Ovary (tissue), 10 donors: ENCODE measurements at places on chromosomes 3 and 15. TPM values are rescaled to one million over a fixed set of nuclear protein-coding genes. Genes with fewer than 3 reads are reported as not detected.

The GRIP2 gene
- total RNA-seq, result 3.6 TPM

The EIF4G1 gene
- 138 TPM for total RNA-seq

The ABCF3 gene
- 61.7 TPM for total RNA-seq

The CPN2 gene
- total RNA-seq, result not detected

The TMC3 gene
- not detected for total RNA-seq

The CCR9 gene
- 0.24 TPM for total RNA-seq

The CRABP1 gene
- total RNA-seq, result not detected

The MUSTN1 gene
- total RNA-seq, result 8.6 TPM

The FAM107A gene
- total RNA-seq, result 2.7 TPM

The OR5H2 gene
- not detected for total RNA-seq

The NANOGP8 gene
- total RNA-seq, result 0.41 TPM

The ZNF80 gene
- not detected for total RNA-seq

GRCh38 chr15:44468709-44469385 lies 41.4 kb downstream of the CTDSPL2 start:
- H3K4me1 ChIP-seq, result no peaks in the 10 kb centered on the region
- no peak overlapping the region for H3K27ac ChIP-seq
- no peaks in the 10 kb centered on the region for H3K27me3 ChIP-seq
- no peak overlapping the region for H3K4me3 ChIP-seq
- H3K36me3 ChIP-seq, result no peaks in the 10 kb centered on the region

GRCh38 chr3:72411843-72412242 lies 436.4 kb downstream of the SHQ1 start:
- no peak overlapping the region for H3K4me3 ChIP-seq
- H3K4me1 ChIP-seq, result peaks cover 12% of the 10 kb centered on the region
- H3K27ac ChIP-seq, result no peak overlapping the region
- DNase-seq, result no peak
- no peaks in the 10 kb centered on the region for H3K36me3 ChIP-seq
- H3K27me3 ChIP-seq, result no peaks in the 10 kb centered on the region

DNA sequence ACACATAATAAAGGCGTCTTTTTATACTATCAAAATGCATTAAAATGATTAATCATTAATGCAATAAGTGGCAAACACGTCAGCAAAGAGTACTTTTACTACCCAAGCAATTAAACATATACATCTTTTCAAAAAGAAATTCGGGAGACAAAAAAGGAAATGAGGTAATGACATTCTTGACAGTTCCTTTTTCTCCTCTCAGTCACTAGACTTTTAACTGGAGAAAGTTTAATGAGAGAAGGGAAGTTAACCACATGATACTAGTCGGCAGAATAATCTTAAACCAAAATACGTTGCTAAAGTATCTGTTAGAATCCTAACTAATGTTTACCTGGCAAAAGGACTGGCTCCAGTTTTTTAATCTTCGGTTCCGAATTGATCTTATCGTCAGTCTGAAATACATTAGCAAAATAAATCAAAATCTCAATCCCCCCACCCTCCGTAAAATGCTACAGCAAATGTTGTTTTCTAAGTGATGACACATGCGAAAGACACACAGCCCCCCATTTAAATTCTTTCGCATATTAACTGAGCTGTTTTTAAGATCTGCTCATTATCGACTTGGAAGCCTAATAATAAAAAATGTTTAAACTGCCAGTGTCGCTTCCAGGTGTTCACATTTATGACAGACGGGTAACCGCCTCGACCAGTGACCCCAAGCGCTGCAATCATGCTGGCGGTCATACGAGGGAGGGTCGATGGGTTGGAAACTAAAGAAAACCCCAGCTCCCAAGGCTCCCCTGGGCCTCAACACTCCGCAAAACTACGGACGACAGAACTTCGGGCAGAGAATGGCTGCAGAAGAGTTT lies 778 bp downstream of the MTMR10 start:
- H3K27me3 ChIP-seq, result no peaks in the 10 kb centered on the region
- peak overlapping the region; percentile 75 for H3K27ac ChIP-seq
- no peak for DNase-seq
- no peaks in the 10 kb centered on the region for H3K36me3 ChIP-seq

- no peaks in the 10 kb centered on the region for H3K4me1 ChIP-seq
- no peaks in the 10 kb centered on the region for H3K36me3 ChIP-seq
- no peak overlapping the region for H3K27ac ChIP-seq
- no peak overlapping the region for H3K4me3 ChIP-seq
- DNase-seq, result no peak
Observed at GRCh38 chr3:110783541-110783940, 288.1 kb upstream of the NECTIN3 start.

GRCh38 chr3:59680919-59681318 lies 631.1 kb upstream of the CFAP20DC start:
- H3K4me3 ChIP-seq, result no peak overlapping the region
- H3K27ac ChIP-seq, result no peak overlapping the region
- no peaks in the 10 kb centered on the region for H3K27me3 ChIP-seq
- no peaks in the 10 kb centered on the region for H3K4me1 ChIP-seq
- H3K36me3 ChIP-seq, result no peaks in the 10 kb centered on the region
- no peak for DNase-seq

DNA sequence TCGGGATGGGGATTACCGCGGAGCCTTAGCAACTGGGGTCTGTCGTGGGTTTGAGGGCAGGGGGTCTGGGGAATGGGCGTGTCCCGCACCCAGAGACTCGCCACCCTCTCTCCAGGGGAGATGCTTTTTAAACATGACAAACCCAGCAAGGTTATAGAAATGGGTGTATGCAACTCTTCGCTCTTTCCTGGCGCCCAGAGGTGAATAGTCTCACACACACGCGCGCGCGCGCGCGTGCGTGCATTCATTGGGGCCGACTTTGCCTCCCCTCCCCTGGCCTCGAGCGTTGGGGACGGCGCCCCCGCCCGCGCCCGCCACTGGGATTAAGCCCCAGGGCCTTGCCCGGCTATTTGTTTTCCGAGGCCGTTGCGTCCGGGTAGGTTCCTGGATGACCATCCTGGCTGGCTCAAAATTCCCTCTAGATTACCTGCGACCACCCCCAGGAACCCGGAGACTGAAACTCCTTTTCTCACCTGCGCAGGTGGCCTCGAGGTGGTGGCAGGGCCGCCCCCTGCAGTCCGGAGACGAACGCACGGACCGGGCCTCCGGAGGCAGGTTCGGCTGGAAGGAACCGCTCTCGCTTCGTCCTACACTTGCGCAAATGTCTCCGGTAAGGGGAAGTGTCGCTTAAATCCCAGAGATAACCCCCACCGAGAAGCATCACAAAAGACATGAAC lies 777 bp downstream of the GPR160 start:
- no peak for DNase-seq
- H3K4me1 ChIP-seq, result peaks cover 2% of the 10 kb centered on the region
- H3K4me3 ChIP-seq, result peak overlapping the region; percentile 44
- no peaks in the 10 kb centered on the region for H3K36me3 ChIP-seq

DNA sequence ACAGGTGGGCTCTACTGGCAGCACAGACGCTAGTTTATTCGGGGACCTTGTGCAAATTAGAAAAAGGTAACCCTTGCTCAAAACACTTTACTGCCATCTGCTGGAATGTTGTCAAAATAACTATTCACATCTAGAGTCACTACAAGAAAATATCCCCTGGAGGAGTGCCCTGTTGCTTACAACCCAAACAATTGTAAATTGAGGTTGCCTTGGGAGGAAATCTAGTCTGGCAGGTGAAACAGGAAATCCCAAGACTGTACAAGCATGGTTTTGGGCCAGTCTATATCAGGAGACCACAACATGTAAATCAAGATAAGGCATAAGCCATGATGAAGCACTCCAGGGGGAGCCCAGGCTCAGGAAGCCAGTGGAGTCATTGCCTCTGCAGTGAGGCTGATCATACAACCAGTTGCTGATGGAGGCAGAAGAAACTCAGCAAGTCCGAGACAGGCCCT lies 136.8 kb upstream of the ACP3 start:
- no peaks in the 10 kb centered on the region for H3K4me1 ChIP-seq
- H3K36me3 ChIP-seq, result no peaks in the 10 kb centered on the region
- DNase-seq, result no peak

DNA sequence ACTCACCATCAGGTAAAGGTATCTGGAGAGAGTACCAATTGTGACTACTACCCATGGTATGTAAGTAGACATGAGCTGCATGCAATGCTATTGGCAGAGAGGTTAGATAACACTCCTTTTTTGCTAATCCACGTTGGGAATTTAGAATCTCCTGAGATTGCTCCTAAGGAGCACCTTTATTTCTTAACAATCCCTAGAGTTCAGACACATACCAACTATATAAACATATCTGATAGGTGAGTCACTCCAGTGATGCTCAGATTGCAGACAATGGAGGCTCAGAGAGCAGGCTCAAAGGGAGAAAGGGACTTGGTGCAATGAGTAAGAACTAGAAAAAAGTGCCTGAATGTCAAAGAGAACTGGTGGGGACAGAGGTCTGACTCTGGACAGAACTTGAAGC lies 47.0 kb upstream of the LRRFIP2 start:
- DNase-seq, result no peak
- no peaks in the 10 kb centered on the region for H3K4me1 ChIP-seq
- no peaks in the 10 kb centered on the region for H3K27me3 ChIP-seq
- no peak overlapping the region for H3K4me3 ChIP-seq
- no peak overlapping the region for H3K27ac ChIP-seq

DNA sequence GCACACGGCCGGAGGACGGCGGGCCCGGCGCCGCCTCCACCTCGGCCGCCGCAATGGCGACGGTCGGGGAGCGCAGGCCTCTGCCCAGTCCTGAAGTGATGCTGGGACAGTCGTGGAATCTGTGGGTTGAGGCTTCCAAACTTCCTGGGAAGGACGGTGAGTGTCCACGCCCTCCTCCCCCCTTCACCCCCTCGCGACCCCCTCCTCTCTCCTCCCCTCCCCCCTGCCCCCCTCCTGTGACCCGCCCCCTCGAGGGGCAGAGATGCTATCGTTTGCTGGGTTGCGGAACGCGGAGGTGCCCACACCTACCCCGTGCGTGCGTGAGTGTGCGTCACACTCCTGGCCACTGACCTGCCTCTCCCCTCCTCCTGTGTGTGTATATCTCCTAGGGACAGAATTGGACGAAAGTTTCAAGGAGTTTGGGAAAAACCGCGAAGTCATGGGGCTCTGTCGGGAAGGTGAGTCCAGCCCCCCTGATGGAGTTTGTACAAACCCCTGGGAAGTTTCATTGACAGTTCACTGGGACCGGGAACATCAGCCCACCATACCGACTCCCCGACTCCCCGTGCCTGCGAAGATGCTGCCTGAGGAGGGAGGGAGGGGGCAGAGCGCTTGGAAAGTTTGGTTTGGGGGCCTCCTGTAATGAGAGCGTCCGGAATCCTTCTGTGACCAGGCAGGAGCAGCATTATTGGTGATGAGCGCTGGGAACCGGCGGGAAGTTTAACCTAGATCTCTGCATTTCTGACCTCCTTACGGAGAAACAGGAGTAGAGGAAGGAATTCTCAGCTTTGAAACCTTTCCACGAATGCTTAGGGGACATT lies 795 bp upstream of the SCAANT1 start:
- H3K27ac ChIP-seq, result peak overlapping the region; percentile 100
- peak; percentile 82 for DNase-seq
- peak overlapping the region; percentile 81 for H3K4me3 ChIP-seq
- no peaks in the 10 kb centered on the region for H3K36me3 ChIP-seq
- no peaks in the 10 kb centered on the region for H3K27me3 ChIP-seq
- H3K4me1 ChIP-seq, result peaks cover 5% of the 10 kb centered on the region

DNA sequence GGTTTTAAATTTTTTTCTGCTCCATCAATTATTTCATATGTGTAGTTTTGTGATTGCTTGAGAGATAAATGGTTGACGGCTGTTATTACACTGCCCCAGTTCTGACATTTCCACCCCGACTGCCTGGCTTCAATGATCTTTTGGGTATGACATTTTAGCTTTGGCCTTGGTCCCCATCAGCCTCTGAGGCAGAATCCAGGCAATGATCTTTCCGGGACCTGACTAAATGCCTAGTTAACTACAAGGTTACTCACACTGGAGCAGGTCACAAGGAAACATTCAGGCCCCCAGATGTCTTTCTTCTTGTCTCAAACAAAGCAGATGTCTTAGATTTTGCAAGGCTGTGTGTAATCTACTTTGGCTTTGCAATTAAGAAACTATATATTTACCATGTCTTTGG lies 61.1 kb upstream of the TMCO5A start:
- H3K4me3 ChIP-seq, result no peak overlapping the region
- no peak for DNase-seq
- H3K36me3 ChIP-seq, result no peaks in the 10 kb centered on the region
- H3K4me1 ChIP-seq, result no peaks in the 10 kb centered on the region
- no peak overlapping the region for H3K27ac ChIP-seq
- no peaks in the 10 kb centered on the region for H3K27me3 ChIP-seq

GRCh38 chr15:62306851-62307504 lies 141.9 kb upstream of the C2CD4B start:
- no peak overlapping the region for H3K4me3 ChIP-seq
- no peaks in the 10 kb centered on the region for H3K27me3 ChIP-seq
- peak; percentile 38 for DNase-seq
- H3K4me1 ChIP-seq, result peaks cover 1% of the 10 kb centered on the region
- H3K36me3 ChIP-seq, result no peaks in the 10 kb centered on the region

GRCh38 chr15:92079647-92080255 lies 226.2 kb downstream of the SLCO3A1 start:
- no peak for DNase-seq
- H3K4me1 ChIP-seq, result no peaks in the 10 kb centered on the region
- H3K4me3 ChIP-seq, result no peak overlapping the region
- H3K36me3 ChIP-seq, result no peaks in the 10 kb centered on the region
- H3K27ac ChIP-seq, result no peak overlapping the region
- H3K27me3 ChIP-seq, result no peaks in the 10 kb centered on the region

GRCh38 chr3:84536916-84537315 lies 421.9 kb upstream of the CADM2 start:
- no peak overlapping the region for H3K4me3 ChIP-seq
- no peaks in the 10 kb centered on the region for H3K27me3 ChIP-seq
- no peaks in the 10 kb centered on the region for H3K4me1 ChIP-seq
- H3K27ac ChIP-seq, result no peak overlapping the region
- H3K36me3 ChIP-seq, result no peaks in the 10 kb centered on the region

DNA sequence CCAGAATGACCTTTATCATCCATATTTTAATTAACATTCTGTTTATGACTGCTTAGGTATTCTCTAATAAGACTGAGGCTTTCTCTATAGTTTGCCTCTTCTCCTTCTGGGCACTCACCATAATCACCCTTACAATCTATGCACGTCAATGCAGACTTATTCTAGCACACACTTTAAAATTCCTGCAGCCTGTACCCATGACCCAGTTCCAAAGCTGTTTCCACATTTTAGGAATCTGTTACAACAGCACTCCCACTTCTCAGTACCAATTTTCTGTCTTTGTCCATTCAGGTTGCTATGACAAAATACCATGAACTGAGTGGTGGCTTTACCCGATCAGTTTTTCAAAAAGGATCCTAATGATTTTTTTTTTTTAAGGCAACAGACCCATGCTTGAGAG lies 103.5 kb downstream of the SOX14 start:
- no peaks in the 10 kb centered on the region for H3K36me3 ChIP-seq
- no peak for DNase-seq

DNA sequence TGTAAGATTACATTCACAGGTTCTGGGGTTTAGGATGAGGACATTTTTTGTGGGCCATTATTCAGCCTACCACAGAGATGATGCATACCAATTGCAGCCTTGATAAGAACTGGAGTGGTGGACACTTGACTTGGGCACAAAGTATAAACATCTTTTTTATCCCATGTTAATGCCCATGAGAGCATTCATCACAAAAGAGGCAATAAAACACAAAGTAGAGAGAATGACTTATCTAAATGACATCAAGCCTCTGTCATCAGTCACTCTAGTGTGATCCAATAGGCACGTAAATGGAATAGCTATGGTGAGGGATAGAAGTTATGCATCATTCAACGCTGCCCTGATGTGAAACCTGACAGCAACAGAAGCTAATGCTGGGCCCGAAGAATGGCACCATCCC lies 25.8 kb downstream of the VEPH1 start:
- H3K4me3 ChIP-seq, result no peak overlapping the region
- H3K36me3 ChIP-seq, result no peaks in the 10 kb centered on the region
